ENCODE measurements at places on chromosomes 7 and 10. TPM values are rescaled to one million over a fixed set of nuclear protein-coding genes. Genes with fewer than 3 reads are reported as not detected.

DNA sequence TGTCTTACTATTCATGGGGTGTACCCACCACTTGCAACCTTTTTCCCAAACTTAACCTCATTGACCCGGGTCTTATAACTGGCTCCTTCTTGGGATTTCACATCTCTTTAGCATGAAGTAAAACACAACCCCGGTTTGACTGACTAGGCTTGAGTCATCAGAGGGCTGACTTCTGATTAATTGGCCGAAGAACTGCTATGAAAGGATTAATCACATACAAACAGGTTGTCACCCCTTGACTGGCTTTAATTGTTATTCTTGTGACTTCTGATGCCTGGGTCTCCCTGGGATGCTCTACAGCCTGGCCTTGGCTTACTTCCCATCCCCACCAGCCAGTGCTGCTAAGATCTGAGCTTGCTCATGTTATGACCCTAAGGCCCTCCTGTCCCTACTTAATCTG lies 8.8 kb upstream of the CRPPA start:
- no peak for DNase-seq

GRCh38 chr7:137848095-137848494 lies 1.3 kb upstream of the DGKI start:
- no peak for DNase-seq

DNA sequence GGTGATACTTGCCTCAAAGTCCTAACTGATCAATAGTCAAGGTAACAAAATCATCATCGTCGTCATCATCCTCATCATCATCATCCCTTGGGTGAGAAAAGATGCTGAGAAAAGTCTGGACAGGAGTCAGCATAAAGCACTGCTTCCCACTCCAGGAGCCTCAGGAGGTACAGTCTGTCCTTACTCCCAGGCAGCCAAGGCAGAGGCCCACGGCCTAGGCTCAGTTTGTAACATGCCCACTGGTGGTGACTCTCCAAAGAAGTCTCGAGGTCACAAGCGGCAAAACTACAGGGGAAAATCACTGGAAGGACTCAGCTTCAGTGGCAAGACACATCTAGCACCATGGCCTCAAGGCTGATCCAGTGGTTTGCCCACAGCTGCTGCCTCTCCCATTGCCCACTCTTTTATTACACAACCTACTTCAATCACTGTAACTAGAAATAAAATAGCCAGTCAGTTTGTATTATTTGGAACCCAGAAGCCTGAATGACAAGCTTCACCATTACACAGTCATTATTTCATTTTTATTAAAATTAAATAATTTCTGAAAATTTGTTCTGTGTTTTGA lies 150.4 kb downstream of the SRPK2 start:
- DNase-seq: no peak

DNA sequence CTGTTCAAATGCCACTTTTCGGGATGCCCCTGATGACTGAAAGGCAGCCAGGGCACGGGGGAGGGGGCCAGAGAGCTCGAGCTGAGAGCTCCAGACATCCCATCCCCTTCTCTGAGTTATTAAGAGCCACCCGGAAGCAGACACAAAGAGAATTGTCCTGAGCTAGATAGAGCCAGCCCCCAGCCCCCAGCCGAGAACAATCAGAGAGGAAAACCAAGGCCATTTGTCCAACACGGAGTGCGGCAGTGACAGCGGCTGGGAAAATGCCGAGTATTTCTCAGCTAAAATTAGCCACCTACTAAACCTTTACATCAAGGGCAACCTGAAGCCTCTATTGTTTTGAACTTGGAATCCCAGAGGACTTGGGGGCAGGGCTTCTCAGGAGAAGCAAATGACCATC lies 51.0 kb downstream of the UNC5B start:
- DNase-seq: no peak

Gene FXYD4
- total RNA-seq: not detected

DNA sequence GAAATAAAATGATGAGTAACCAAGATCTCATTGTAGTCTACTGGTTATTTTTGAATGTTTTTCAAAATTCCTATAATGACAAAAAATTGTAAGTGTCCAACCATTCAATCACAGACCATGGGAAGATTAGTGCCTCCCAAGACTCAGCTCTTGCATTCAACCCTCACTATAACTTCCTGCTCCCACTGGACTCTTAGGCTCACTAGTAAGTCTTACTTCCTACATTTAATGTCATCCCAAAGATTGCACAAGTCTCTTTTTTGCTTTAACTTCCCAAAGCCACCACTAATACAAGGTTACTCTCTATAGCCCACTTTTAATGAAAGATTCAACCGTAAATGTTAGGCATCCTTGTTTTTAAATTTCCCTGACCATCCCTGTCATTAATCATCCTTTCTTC lies 111.9 kb upstream of the NRBF2 start:
- DNase-seq: no peak

Gene TYSND1
- 12.5 TPM for total RNA-seq

DNA sequence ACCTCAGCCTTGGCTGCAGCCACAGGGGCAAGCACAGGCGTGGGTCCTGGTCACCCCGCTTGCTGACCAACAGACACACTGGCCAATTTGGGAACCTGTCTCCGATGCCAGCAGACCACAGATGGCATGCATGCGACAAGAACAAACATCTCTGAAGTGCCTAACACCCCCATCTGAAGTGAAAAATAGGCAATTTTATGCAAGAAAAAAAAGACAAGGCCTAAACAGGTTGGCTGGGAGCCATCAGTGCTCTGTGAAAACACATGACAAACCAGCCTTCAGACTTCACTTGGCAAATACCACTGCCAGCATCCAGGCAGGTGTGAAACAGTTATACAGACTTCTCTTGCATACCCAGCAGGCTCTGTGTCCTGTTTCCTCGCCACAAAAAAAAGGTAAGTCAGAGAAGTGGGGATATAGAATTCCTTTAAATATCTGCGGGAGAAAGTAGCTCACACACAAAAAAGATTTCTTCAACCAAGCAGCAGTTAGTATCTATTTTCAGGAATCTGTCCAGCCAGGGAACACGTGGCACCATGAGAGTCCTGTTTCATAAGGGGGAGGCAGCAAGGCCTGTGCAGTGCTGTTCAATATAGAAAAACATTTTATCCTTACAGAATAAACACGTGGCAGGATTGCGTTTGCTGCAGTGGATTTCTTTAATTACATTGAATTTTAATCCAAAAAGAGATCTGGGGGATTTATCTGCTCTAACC lies 293.4 kb upstream of the MKLN1 start:
- DNase-seq: no peak

DNA sequence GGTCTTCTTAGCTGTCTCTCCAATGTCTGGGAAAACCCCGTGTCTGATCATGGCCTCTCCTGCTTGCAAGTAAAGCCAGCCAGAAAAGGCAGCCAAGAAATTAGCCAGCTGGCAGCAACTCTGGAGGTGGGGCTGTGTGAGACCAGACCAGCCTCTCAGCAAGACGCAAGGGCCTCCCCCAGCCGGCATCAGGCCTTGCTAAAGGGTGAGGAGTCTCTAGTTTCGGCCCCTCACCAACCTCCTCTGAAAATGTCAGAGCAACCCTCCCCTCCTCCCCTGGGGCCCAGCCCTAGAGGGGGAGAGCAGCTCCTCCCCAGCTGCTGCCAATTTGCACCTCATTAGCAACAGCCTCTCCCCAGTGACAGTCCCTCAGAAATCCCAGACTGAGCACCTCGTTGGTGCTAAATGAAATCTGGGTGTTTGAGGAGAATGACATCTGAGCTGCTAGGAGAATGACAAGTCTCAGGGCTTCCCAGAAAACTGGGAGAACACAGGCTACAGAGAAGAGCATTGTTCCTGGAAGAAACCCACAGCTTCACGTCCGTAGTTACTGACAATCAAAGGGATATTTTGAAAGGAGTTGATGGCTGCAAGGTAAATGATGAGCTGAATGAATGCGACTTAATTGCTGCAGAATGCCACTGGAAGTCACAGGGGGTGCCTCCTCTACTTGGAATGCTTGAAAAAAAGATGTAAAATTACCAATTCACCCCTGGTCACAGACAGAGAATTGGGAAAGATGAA lies 25.9 kb downstream of the DGKI start:
- peak; percentile 53 for DNase-seq

DNA sequence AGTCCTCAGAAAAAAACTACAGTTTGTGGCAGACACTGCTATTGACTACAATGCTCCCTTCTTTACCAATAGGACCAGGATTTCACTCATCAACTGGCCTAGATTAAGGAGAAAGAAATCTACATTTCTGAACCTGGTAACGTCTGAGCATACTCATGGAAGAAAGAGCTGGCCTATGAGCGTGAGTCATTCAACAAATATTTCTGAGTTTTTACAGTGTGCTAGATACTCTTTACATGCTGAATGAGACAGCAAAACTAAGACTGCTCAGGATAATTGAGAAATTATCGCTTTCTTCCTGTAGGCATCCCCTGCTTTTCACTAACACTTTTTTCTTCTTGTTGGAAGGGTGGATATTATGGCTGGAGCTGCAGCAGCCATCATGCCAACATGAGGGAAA lies 609.7 kb downstream of the TNS3 start:
- no peak for DNase-seq

- no peak for DNase-seq
Observed at GRCh38 chr10:110059925-110060324, 52.1 kb downstream of the ADD3 start.

DNA sequence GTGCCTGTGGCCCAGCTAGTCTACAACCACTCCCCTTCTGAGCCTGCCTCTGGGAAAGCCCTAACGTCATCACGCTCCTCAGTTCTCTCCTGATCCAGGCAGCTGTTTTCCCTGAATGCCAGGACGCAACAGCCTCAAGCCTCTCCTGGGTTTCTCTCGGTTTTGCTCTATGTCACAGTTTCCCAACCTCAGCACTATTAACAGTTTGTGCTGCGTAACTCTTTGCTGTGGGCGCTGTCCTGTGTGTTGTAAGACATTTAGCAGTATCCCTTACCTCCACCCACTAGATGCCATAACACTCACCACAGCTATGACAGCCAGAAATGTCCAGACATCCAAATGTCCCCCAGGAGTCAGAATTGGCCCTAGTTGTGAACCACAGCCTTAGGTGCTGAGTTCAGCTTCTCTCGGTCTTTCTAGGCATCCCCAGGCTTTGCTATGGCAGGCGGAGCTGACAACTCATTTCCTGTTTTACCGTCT lies 226.3 kb upstream of the NPVF start:
- no peak for DNase-seq

Gene LMOD2
- total RNA-seq: not detected

GRCh38 chr10:101658975-101659374 lies 36.0 kb downstream of the FBXW4 start:
- DNase-seq: no peak

- DNase-seq: no peak
Observed at GRCh38 chr7:136869991-136870865, 1.8 kb downstream of the CHRM2 start.

DNA sequence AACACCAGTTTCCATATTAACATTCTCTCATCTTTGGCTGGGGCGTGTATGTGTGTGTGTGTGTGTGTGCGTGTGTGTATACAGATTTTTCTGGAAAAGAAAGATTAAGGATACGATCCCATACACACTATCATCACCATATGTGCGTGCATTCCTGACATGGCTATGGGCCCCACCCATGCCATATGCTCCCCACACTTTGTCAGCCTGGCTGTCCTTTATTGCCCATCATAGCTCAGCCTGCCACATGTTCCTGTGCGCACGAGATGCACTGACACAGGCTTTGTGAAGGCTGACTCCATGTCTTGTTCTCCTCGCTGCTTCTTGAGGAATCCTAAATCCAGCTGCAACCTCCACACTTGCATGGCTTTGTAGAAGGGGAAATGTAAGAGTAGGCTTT lies 984.1 kb downstream of the LRMDA start:
- no peak for DNase-seq

Gene TWNK
- total RNA-seq: 3.4 TPM

- DNase-seq: no peak
Observed at GRCh38 chr10:31947144-31947926, 18.7 kb upstream of the ARHGAP12 start.

- DNase-seq: no peak
Observed at GRCh38 chr7:29948587-29948986, 41.0 kb downstream of the SCRN1 start.

Gene ADARB2
- 2.0 TPM for total RNA-seq

Gene TAS2R41
- total RNA-seq: 0.66 TPM

- DNase-seq: no peak
Observed at GRCh38 chr10:120641695-120642094, 184.7 kb downstream of the PLPP4 start.

DNA sequence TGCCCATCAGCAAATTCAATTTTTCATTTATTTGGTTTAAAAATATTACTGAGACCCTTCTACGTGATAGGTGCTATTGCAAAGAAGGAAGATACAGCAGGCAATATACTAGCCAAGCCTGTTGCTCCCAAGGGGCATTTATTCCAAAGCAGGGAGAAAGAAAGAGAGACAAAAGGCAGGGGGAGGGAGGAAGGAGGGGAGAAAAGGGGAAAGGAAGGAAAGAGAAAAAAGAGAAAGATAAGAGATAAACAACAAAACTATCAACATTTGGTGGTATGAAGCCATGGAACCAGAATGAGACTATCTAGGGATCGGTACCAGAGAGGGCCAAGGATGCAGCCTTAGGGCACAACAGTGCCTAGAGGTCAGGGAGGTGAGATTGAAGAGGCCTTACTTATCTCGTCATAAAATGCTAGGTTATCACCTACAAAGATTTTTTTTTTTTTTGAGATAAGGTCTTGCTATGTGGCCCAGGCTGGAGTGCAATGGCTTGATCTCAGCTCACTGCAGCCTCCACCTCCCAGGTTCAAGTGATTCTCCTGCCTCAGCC lies 55.3 kb upstream of the CAPZA2 start:
- no peak for DNase-seq

Gene DNA2
- total RNA-seq: 3.4 TPM

Gene SHTN1
- 36.0 TPM for total RNA-seq

GRCh38 chr7:157224627-157225026 lies 85.9 kb downstream of the UBE3C start:
- DNase-seq: no peak

DNA sequence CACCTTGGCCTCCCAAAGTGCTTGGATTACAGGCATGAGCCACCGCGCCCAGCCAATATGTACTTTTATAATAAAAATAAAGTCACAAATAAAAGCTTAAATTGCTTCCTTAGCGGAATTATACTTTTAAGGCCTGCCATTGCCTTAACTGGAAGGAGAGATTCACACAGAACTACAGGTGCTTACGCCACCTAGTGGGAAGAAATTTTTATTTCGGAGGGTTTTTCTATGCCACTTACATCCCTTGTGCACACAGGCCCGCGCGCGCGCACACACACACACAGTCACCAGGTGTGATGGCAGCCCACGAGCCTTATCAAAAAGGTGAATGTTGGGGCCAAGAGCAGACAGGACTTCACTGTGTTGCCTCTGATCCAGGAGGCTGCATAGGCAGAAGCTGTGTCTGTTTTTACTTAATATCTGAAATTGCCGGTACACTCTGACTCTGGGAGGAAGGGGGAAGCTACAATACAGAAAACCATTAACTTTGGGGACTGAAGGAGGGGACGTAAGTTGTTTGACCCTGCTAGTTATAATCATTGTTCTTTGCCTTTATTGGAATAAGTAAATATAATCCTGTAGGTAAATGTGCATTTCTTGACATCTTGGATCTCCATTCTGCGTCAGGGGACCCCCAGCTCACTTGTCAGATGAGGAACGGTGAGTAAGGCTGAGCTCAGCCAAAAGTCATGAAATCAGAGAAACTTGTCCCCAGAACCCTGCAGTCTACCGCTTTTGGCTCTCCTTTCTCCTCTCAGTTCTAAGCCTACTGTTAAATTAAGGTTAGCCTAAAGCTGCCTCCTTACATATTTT lies 87.1 kb downstream of the SLC16A9 start:
- DNase-seq: no peak

Measured in breast epithelium (tissue), 4 donors.